ENCODE measurements at places on chromosomes 6 and 20.

DNA sequence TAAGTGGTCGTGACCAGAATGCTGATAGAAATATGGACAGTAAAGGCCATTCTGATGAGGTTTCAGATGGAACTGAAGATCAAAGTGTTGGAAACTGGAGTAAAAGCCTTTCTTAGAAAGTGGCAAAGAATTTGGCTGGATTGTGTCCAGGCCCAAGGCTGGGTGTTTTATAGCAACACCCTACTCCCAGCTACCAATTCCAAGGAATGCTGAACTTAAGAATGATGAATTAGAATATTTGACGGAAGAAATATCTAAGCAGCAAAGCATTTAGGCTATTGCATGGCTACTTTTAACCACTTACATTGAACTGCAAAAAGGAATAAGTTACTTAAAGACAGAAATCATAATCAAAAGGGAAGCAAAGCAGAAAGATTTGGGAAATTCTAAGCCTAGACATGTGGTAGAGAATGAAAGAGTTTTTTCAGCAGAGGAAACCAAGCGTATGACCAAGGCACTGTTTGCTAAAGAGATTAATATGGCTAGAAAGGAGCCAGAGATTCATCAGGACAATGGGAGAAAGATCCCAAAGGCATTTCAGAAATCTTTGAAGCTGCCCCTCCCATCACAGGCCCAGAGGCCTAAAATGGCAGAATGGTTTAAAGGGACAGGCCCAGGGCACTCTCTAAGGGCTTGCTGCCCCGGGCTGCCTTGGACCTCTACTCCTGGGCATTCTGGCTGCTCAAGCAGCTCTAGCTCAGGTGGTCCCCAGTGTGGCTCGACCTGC is 25.8 kb downstream of the SDHAF4 start:
- DNase-seq = no peak

DNA sequence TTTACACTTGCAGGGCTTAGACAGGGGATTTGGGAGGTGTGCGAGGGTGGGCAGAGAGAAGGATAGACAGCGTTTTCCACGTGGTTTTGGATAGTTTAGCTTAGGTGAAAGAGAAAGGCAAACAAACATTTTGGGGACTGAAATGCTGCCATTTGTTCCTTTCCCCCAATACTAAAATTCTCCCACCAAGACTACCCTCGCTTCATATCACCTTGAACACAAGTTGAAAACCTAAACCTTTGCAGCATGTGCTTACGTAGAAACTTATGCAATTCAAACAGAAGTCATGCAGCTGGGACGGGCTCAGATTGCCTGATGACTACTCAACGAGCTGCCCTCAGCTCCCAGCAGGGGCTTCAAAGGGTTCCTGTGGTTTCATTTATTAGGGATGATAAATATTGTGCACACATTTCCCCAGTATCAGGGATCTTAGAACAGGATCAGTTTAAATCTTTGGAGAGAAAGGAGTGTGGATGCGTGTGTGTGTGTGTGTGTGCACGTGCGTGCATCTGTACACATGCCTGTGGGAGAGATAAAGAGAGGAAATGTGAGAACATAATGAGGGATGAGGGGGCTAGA is 77.3 kb downstream of the SLC22A23 start:
- DNase-seq = no peak

DNA sequence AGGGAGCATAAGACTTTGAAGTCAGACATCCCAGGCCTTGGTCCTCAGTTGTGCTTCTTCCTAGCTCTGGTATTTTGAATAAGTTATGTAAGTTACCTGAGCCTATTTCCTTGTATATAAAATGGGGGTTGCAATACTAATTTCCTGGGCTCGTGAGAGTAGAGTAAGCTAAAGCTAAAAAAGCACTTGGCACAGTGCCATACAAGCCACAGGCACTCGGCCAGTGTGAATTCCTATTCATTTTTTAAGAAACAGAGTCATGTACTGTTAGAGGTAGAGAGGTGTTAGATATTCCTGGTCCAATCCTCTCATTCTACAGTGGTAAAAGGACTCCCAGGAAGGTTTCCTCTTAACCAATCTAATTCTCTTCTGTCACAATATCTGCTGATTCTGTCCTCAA is 79.6 kb upstream of the EPB41L1 start:
- no peak for DNase-seq

DNA sequence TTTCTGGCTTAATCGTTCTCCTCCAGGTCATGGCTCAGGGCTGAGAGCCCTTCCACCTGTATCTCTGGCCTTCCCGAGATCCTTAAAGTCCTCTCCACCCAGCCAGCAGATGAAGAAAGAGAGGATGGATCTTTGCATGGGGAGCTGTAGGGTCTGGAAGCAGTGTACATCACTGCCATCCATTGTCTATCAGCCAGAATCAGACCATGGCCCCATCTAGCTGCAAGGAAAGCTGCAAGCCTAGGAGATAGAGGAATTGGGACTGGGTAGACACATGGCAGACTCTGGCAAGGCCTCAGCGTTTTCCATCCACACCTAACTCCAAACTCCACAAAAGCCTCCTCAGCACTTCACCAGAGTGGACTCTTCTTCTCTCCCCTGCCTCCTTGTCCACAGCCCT is 113.8 kb upstream of the MAFB start:
- DNase-seq = no peak

- no peak for DNase-seq
These were observed 206.3 kb downstream of the PREX1 start for GRCh38 chr20:48621376-48622078.

GRCh38 chr6:38427492-38428210 is 212.1 kb downstream of the BTBD9 start:
- no peak for DNase-seq

DNA sequence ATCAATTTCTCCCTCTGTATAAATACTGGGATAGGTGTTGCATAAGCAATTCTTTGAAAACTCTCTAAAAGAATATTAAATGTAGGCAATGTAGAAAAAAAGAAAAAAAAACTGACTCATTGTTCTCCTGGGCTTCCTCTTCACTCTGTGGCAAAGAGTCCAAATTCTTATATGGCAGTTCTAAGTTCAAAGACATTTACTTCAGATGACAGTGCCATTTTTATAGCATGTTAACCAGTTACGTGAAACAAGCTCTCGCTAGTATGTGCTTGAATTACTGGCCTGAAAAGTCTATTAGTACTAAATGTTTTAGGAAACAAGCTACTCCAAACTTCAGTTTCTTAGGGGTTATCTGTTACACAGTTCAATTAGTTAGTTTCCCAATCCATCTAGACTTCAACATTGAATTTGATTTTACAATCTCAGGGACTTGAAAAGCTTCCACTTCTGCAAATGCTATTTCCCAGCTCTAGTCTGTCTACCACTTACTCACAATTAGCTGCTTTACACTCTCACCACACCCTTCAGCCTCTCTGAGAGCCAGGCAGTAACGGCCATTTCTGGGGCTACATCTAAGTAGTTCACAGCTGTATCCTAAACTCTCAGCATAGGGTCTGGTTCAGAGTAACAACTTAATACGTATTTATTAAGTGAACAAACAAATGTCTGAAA is 100.4 kb downstream of the OGFRL1 start:
- no peak for DNase-seq

- DNase-seq = no peak
These were observed 14.5 kb downstream of the HECA start for GRCh38 chr6:139149383-139149782.

DNA sequence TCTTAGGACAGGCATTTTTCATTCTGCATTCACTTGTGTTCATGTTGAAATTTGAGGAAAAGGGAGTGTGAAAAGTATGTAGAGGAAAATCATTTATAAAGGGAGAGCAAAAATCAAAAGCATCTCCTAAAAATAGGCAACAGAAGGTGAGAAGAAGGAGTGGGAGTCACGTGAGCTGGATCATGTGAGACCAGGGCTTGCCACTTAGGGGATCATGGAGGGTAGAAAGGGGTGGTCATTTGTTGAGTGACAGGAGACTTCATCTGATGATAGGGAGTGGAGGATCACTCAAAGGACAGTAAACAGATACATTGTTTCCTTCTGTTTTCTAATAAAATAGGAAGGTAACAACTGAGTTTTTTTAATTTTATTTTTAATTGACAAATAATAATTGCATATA is 17.1 kb downstream of the RBM24 start:
- DNase-seq = no peak

DNA sequence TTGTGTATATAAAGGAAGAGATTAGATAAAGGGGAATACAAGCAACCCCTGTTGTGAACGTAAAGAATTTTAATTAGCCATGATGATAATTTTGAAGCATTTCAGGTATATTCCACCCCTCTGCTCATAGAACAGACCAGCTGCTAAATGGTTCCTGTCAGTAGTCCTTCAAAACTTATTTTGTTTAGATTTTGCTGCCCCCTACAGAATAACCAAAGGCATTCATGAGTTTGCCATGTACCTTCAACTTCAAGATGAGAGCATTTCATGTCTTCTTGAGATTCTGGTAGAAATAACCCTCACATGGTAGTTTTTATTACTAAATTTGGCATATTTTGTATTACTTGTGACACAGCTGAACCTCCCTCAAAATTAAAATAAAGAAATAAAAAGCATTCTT is 1586.7 kb downstream of the HACE1 start:
- no peak for DNase-seq

- DNase-seq = no peak
These were observed 248.8 kb downstream of the TFAP2A start for GRCh38 chr6:10166031-10166430.

DNA sequence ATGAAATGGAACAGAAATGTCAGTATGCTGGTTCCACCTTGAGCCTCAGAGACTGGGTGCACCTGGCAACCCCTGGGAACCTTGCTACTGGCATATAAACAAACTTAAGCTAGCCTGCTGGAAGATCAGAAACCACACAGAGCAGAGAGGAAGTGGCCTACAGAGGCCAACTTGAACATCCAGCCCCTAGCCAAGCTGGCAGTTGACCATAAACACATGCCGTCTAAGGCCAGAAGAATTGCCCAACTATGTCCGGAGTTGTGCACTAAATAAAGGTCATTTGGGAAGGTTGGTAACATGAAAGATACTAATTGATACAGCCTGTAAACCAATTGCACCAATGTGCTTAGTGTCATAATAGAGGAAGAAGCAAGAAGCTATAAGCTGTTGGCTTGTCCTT is 266.6 kb upstream of the BTBD3 start:
- DNase-seq = no peak

DNA sequence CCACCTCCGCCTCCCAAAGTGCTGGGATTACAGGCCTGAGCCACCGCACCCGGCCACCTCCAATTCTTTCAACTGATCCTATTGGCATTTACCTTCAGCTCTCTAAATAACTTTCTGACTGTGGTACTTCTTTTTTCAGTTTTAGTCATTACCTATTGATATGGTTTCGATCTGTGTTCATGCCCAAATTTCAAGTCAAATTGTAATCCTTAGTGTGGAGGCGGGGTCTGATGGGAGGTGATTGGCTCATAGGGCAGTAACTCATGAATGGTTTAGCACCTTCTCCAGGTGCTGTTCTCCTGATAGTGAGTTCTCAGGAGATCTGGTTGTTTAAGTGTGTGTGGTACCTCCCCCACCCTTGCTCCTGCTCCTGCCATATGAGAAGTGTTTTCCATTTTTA is 140.9 kb downstream of the LPA start:
- no peak for DNase-seq

DNA sequence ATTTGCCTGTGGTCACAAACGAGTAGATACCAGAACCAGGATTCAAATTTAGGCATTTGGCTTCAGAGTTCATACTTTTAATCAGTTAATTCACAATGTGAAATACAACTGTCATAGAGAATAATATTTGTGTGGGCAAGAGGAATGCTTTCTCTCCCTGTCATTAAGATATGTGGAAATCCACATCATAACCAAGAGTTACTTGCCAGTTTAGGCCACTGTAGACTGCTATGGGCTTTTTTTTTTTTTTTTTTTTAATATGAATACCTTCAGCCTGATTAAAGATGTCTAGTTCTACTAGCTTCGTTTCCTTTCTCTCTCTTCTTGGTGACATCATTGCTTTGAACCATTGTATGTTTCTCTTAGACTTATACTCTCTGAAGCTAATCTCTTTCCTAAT is 244.9 kb downstream of the ZFAND3 start:
- no peak for DNase-seq

DNA sequence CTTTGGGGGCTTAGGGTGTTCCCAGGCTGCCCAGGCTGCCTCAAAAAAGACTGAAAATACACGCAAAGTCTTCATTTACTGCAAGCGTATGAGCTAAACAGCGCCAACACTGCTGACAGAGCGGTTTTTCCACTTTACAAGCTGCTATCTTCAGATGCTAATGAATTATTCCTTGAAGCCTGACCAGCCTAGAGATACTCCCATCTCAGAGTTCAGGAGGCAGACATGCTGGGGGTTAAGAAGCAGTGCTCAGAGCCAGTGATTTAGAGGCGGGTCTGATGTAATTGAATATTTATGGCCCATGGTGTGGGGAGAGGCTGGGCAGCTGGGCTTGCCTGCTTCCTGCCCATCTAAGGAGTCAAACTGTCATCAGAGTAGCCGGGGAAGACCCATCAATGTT is 241.4 kb downstream of the SLC24A3 start:
- DNase-seq = no peak

- DNase-seq = no peak
These were observed 447.5 kb upstream of the HSF2 start for GRCh38 chr6:121951918-121952379.

GRCh38 chr6:155200012-155200411 is 63.8 kb upstream of the CLDN20 start:
- DNase-seq = no peak

- DNase-seq = no peak
These were observed 40.8 kb upstream of the ZNFX1 start for GRCh38 chr20:49318430-49319207.

DNA sequence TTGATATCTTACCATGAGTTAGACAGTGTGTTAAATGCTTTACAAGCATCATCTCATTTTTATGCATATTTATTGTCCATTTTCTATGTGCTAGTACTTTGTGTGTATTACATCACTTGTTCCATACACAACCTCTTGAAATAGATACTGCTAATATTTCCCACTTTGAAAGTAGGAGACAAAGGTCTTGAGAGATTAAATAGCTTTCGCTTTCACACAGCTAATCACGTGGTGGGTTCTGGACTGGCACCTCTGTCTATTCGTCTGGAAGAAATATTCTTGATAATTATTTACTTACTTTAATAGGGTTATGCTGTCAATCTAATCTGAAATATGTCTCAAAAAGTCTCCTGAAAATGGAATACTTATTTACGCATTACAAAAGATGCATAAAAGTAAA is 30.2 kb downstream of the EPHA7 start:
- no peak for DNase-seq

- DNase-seq = peak; percentile 98
These were observed at the start of gene EIF2S2 for GRCh38 chr20:34111702-34112599. Gene EIF2S2 (minus strand): TSS chr20:34112243. CDS start chr20:34112110, 133 bp downstream.

All from vagina (tissue), 2 donors.